ENCODE measurements at places on chromosomes 2 and 18. TPM values are rescaled to one million over a fixed set of nuclear protein-coding genes. Genes with fewer than 3 reads are reported as not detected.

- H3K4me1 ChIP-seq, result no peaks in the 10 kb centered on the region
- no peak overlapping the region for H3K4me3 ChIP-seq
- peaks cover 1% of the 10 kb centered on the region for H3K27me3 ChIP-seq
- H3K27ac ChIP-seq, result no peak overlapping the region
Measured at GRCh38 chr18:3855966-3856365, 406.0 kb downstream of the TGIF1 start.

DNA sequence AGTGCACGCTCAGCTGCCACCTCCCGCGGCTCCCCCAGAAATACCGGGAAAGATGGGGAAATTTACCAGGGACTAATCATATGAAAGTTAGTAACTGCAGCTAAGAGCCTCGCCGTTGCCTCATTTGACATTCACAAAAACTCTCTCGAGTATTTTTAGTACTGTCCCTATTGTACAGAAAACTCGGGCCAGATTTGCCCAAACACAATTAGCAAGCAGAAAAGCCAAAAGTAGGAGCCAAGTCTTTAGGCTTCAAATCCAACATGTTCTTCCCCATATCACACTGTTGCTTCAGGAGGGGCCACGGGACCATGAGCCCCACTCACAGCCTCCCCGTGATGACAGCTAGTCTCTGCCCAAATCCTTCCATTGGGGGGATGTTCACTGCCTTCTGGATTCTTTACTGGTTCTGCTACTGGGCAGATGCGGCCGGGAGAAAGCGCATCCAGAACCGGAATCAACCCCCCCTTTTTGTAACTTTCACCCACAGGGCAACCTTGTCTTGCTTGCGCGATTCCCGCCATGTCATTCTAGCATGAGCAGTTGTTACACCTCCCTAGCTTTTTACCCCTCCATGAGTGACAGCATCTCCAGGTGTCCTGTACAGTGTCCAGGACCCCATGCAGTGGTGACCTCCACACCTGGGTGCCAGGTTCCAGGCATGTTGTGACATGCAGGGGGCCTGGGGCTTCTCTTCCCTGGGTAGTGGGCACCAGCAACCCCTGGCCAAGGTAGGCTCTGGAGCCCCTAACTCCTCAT lies 35.2 kb downstream of the CENPO start:
- peaks cover 20% of the 10 kb centered on the region for H3K36me3 ChIP-seq
- H3K4me3 ChIP-seq, result no peak overlapping the region
- H3K27ac ChIP-seq, result no peak overlapping the region
- DNase-seq, result peak; percentile 5

- H3K4me1 ChIP-seq, result peaks cover 33% of the 10 kb centered on the region
- DNase-seq, result no peak
- H3K27ac ChIP-seq, result peak overlapping the region; percentile 92
- H3K4me3 ChIP-seq, result peak overlapping the region; percentile 91
- peaks cover under 1% of the 10 kb centered on the region for H3K27me3 ChIP-seq
- H3K36me3 ChIP-seq, result peaks cover 19% of the 10 kb centered on the region
Measured at GRCh38 chr2:161307676-161308075, 549 bp upstream of the PSMD14 start.

GRCh38 chr2:85755122-85756027 lies 1.6 kb downstream of the ATOH8 start:
- DNase-seq, result no peak
- H3K4me3 ChIP-seq, result peak overlapping the region; percentile 64
- H3K4me1 ChIP-seq, result peaks cover 13% of the 10 kb centered on the region
- peaks cover 56% of the 10 kb centered on the region for H3K27me3 ChIP-seq
- H3K27ac ChIP-seq, result no peak overlapping the region
- H3K36me3 ChIP-seq, result no peaks in the 10 kb centered on the region

GRCh38 chr2:108061439-108062042 lies 75.2 kb downstream of the SLC5A7 start:
- DNase-seq, result no peak
- H3K27ac ChIP-seq, result no peak overlapping the region
- H3K4me1 ChIP-seq, result no peaks in the 10 kb centered on the region

GRCh38 chr2:57570961-57571360 lies 475.6 kb upstream of the VRK2 start:
- no peak overlapping the region for H3K4me3 ChIP-seq
- H3K27me3 ChIP-seq, result no peaks in the 10 kb centered on the region
- no peak overlapping the region for H3K27ac ChIP-seq
- no peaks in the 10 kb centered on the region for H3K36me3 ChIP-seq
- no peaks in the 10 kb centered on the region for H3K4me1 ChIP-seq

GRCh38 chr2:46870051-46870839 lies 45.4 kb downstream of the MCFD2 start:
- H3K27ac ChIP-seq, result no peak overlapping the region
- no peak overlapping the region for H3K4me3 ChIP-seq
- no peak for DNase-seq
- no peaks in the 10 kb centered on the region for H3K4me1 ChIP-seq
- no peaks in the 10 kb centered on the region for H3K36me3 ChIP-seq
- peaks cover 16% of the 10 kb centered on the region for H3K27me3 ChIP-seq

GRCh38 chr2:12538138-12538694 lies 178.5 kb upstream of the TRIB2 start:
- no peak for DNase-seq
- no peaks in the 10 kb centered on the region for H3K36me3 ChIP-seq

- peaks cover 5% of the 10 kb centered on the region for H3K4me1 ChIP-seq
- H3K27me3 ChIP-seq, result peaks cover 45% of the 10 kb centered on the region
- peaks cover 3% of the 10 kb centered on the region for H3K36me3 ChIP-seq
- H3K27ac ChIP-seq, result no peak within 1 kb of the TSS
- DNase-seq, result no peak
Measured at GRCh38 chr2:14632133-14632936, at the start of gene LRATD1. LRATD1 (plus strand) TSS chr2:14632717; CDS start chr2:14633980, 1,263 bp downstream.

DNA sequence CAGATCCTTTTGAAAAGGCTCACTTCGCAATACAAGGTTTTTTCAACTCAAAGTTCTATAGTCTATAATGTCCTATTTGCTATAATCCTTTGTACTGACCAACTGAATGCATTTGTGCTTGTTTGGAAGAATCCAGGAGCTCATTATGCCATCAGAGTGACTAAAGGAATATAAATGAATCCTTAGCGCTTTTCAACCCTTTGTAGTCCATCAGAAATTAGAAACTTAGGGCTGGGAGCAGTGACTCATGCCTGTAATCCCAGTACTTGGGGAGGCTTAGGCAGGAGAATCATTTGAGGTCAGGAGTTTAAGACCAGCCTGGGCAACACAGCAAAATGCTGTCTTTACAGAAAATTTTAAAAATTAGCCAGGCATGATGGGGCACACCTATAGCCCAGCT lies 330.2 kb upstream of the CHAC2 start:
- no peak for DNase-seq
- H3K27me3 ChIP-seq, result peaks cover 2% of the 10 kb centered on the region
- H3K4me1 ChIP-seq, result no peaks in the 10 kb centered on the region
- H3K27ac ChIP-seq, result no peak overlapping the region
- H3K4me3 ChIP-seq, result no peak overlapping the region
- no peaks in the 10 kb centered on the region for H3K36me3 ChIP-seq

DNA sequence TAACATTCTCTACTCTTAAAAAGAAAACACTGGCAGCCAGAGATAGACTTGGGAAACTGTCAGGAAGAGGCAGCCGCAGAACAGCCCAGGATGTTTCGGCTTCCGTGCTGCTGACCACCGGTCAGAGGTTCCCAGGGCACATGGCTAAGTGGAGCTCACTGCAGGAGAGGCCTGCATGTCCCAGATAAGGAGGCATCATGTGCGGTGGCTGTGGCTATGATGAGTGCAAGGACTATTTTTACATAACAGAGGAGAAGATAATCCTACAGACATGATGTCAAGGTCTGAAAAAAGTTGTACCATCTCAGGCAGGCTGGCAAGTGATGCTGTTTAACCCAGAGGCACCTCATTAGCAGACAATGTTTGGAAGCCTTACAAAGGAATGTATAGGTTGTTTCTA lies 252.3 kb downstream of the CYRIA start:
- no peaks in the 10 kb centered on the region for H3K36me3 ChIP-seq
- H3K4me1 ChIP-seq, result no peaks in the 10 kb centered on the region
- no peaks in the 10 kb centered on the region for H3K27me3 ChIP-seq
- H3K4me3 ChIP-seq, result no peak overlapping the region

DNA sequence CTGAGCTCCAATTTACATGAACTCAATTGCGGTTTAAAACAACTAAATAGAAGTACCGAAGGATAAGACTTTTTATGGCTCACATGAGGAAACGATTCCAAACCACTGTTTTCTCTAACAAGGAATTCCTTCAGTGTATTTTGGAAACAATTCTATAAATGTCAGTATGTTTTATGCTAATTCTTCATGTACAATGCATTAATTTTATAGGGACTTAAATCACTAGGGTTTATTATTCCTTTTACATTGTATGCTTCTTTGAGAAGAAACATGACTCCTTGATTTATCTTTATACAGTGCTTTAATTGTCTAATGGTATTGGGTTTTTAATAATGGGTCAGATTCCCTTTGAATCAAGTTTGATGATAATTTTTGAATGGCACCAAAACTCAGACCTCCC lies 566.8 kb downstream of the EPHA4 start:
- no peak overlapping the region for H3K4me3 ChIP-seq
- no peaks in the 10 kb centered on the region for H3K36me3 ChIP-seq

GRCh38 chr2:231370749-231371429 lies 24.6 kb upstream of the B3GNT7 start:
- H3K27me3 ChIP-seq, result no peaks in the 10 kb centered on the region
- H3K4me1 ChIP-seq, result no peaks in the 10 kb centered on the region
- no peak for DNase-seq
- H3K36me3 ChIP-seq, result no peaks in the 10 kb centered on the region

- no peaks in the 10 kb centered on the region for H3K27me3 ChIP-seq
- DNase-seq, result no peak
- no peaks in the 10 kb centered on the region for H3K4me1 ChIP-seq
- no peak overlapping the region for H3K4me3 ChIP-seq
- H3K36me3 ChIP-seq, result no peaks in the 10 kb centered on the region
Measured at GRCh38 chr2:145359561-145359960, 839.6 kb upstream of the ZEB2 start.

Gene ALK
- total RNA-seq, result not detected

Gene OSGEPL1
- 11.1 TPM for total RNA-seq

Gene SFT2D3
- 3.6 TPM for total RNA-seq

Gene SP5
- not detected for total RNA-seq

Gene IL36G
- total RNA-seq, result not detected

Gene SIGLEC15
- total RNA-seq, result not detected

Gene KCNF1
- not detected for total RNA-seq

All from activated CD4-positive, alpha-beta memory T cell treated with anti-CD3 and anti-CD28 coated beads for 36 hours (primary cell).